ENCODE measurements at places on chromosomes 7 and 10.

- DNase-seq: peak; percentile 54
Observed at GRCh38 chr7:103915680-103916357, 73.6 kb downstream of the RELN start.

GRCh38 chr10:78341953-78342614, 308.4 kb downstream of the RPS24 start:
- DNase-seq: no peak

- DNase-seq: no peak
Observed at GRCh38 chr7:26584326-26584725, 280.1 kb downstream of the SKAP2 start.

DNA sequence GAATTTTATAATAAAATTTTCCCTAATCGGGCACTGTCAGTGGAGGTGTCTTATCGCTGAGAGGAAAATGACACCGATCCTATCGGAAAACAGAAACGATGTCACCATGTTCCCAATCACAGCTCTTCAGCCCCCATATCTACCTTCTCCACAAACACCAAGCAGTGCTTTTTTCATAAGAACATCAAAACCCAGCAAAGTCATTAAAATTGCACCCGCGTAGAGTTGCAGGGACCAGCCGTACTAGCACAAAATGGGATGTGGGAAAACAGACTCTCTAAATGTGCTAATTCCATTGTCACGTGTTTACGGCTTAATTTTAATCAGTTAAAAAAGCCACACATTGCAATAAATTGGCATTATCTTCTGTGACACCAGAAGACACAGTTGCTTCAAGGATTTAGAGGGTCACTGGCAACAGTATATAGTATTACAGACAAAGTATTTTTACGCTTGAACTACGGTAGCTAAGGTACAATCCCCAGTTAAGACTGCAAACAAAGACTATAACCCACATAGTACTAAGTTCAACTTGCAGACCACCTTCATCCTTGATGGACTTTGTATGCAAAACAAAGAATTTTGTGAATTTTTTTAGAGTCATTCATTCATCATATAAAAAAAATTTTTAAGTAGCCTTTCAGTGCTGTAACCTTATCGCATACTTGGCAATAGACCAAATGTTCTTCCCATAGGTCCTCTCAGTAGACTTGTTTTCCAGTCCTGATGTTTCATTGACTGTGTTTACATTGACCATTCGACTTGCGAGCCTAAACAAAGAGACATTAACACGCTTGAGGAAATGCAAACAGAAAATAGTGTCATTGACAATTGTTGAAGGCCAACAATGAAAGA, 116.0 kb downstream of the VTI1A start:
- peak; percentile 19 for DNase-seq

- peak; percentile 81 for DNase-seq
Observed at GRCh38 chr7:149719050-149719899, 54.1 kb downstream of the ZNF467 start.
